GM13977 (cell line): ENCODE measurements at places on chromosomes 1 and 21.
A peak's percentile ranks its signal among the peaks of the same experiment; 100 is the strongest.

- no peak for DNase-seq
Observed at GRCh38 chr1:78474092-78474491, 16.7 kb upstream of the PTGFR start.

GRCh38 chr1:17594026-17594425 is 54.5 kb downstream of the ARHGEF10L start:
- no peak for DNase-seq

GRCh38 chr1:11823366-11824137 is 17.6 kb downstream of the CLCN6 start:
- no peak for DNase-seq

GRCh38 chr1:10679496-10680220 is 116.8 kb downstream of the CASZ1 start:
- DNase-seq, result no peak

- no peak for DNase-seq
Observed at GRCh38 chr1:165254376-165254775, 102.1 kb downstream of the LMX1A start.

DNA sequence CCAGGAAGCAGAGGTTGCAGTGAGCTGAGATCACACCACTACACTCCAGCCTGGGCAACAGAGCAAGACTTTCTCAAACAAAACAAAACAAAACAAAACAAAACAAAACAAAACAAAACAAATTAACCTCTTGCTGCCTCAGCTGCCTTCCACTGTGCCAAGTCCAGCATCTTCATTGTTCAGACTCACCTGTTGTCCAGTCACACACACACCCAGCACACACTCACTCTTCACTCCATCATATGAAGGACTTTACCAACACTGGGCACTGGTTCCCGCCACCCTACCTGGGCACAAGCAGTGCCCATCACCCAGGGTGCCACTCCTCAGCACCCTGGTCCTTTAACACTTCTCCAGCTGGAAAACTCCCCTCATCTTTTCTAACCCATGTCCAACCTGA is 14.6 kb downstream of the PYCR2 start:
- no peak for DNase-seq

- DNase-seq, result peak; percentile 65
Observed at GRCh38 chr1:39411526-39412478, 79.6 kb upstream of the BMP8A start.

GRCh38 chr1:161171191-161171590 is 5.0 kb downstream of the PPOX start:
- DNase-seq, result no peak

DNA sequence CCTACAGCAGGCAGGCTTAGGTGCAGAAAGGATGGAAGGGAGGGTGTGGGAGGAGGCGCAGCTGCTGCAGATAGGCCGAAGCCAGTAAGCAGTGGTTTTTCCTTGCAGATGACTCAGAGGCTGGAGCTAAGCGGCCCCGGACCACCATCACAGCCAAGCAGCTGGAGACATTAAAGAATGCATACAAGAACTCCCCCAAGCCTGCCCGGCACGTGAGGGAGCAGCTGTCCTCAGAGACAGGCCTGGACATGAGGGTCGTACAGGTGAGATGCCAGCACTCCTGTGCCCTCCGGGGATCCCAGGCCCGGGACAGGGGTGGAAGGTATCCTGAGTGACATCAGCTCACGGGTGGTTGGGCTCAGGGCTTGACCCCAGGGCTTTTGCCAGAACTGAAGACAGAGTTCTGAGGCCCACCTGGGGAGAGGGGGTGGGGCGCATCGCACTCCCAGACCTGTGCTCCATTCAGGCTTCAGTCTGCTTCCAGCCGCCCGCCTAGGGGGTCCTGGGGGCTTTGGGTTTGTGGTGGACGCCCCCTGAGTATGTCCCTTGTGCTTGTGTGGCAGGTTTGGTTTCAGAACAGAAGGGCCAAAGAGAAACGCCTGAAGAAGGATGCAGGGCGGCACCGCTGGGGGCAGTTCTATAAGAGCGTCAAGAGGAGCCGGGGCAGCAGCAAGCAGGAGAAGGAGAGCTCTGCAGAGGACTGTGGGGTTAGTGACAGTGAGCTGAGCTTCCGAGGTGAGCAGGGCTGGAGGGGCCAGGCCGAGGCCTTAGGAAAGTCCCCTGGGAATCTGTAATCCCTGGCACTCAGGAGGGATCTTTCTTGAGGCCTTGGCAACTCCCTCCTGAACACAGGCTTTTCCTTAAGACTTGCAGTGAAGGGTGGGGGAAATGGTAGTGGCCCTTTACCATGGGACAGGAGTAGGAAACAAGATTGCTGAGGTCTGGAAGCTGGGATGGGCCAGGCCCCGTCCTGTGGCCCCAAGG is 41.5 kb downstream of the LHX4 start:
- no peak for DNase-seq

GRCh38 chr1:12473596-12474362 is 144.2 kb downstream of the DHRS3 start:
- no peak for DNase-seq

DNA sequence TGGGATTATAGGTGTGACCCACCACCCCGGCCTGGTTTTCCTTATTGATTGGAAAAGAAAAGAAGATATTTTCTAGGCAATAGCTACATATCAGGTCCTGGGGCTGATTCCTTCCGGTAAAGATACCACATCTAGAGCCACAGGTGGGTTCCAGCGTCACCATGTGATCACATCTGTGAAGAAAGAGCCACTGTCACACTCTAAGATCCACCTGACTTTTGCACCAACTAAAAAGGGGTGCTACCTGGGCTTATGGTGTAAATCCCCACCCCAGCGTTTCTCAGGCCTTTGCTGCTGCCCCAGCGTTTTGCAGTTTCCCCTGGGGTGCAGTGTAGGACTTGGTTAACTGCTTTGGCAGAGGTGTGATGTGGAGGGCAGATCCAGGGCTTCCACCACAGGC is 22.3 kb upstream of the PDE9A start:
- DNase-seq, result no peak

DNA sequence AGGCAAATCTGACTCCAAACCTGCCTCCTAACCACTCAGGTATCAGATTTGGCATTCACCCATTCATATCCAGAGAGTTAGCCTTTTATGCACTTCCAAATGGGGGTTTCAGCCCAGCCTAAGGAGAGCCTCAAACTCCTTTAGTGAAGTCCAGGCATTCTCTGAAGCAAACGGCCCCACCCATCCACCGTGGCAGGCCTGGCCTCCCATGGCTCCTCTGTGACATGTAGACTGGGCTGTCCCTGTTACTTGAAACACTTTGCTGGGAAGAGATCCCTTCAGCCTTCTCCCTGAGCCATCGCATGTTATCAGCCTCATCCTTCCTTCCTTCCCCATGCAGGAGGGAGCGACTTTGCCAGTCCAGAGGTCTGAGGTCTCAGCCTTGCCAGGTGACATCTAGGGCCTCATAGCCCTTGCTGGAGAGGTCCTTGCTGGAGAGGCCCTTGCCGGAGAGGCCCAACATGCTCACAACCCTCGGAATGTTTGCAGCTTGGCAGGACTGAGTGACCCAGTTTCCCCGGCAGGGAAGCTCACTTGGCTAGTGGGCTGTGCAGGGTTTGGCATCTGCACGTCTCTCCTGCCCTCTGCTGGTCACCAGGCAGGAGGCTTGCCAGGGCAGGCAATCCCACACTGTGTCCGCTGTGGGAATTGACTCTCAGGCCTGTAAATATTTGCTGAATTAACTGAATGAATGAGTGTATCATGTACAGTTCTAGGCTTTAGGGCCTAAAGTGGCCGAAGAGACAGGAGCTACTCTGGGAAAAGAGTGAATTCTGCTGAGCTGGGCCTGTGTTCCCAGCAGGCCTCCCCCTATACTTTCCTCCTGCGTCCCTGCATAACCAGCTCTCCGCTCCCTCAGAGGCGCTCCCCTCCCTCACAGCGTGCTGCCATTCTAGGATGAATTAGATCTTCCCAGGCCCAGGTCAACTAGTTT is 26.7 kb upstream of the RBM15 start:
- DNase-seq, result peak; percentile 67

DNA sequence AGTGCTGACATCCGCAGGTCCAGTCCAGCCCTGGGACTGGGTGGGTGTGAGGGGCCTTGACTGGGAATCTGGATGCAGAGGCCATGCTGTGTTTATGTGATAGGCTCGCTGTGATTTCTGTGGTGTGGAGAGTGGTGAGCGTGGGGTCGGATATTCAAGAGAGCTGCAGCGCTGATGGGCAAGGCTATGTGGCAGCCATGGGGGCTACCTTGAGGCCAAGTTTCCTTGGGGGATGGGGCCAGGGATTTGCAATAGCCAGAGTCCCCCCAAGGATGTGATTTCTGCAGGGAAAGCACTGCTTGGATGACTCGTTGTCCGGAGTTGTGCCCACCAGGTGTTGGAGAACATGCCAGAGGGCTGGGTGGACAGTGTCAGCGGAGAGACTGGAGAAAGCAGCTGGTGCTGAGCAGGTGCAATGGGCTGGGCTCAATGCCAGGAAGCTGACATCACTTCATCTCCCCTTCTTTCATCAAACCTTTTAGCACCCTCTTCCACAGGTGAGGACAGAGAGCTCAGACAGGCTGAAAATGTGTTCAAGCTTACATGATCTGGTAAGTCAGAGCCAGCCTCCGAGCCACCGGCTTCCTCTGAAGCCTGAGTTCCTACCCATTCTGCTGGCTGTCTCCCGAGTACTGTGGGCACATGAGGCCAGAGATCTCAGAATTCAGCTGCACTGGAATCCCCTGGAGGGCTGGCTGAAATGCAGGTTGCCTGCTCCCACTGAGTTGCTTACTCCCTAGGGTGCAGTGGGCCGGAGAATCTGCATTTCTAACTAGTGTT is 132.9 kb downstream of the RHOU start:
- DNase-seq, result no peak

DNA sequence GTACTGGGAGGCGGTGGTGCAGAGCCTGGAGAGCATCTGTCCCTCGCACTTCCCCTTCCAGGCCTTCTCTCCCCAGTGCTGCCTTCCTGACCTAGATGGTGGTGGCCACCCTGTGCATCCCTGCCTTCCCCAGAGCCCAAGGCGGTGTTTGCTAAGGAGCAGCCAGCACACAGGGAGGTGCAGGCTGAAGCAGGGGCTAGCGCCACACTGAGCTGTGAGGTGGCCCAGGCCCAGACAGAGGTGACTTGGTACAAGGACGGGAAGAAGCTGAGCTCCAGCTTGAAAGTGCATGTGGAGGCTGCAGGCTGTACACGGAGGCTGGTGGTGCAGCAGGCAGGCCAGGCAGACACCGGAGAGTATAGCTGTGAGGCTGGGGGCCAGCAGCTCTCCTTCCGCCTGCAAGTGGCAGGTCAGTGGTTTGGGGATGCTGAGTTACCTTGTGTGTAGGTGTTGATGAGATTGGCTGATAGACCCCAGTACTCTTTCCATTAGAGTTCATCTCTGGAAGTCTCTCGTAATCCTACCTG is 51.6 kb downstream of the OBSCN start:
- no peak for DNase-seq

DNA sequence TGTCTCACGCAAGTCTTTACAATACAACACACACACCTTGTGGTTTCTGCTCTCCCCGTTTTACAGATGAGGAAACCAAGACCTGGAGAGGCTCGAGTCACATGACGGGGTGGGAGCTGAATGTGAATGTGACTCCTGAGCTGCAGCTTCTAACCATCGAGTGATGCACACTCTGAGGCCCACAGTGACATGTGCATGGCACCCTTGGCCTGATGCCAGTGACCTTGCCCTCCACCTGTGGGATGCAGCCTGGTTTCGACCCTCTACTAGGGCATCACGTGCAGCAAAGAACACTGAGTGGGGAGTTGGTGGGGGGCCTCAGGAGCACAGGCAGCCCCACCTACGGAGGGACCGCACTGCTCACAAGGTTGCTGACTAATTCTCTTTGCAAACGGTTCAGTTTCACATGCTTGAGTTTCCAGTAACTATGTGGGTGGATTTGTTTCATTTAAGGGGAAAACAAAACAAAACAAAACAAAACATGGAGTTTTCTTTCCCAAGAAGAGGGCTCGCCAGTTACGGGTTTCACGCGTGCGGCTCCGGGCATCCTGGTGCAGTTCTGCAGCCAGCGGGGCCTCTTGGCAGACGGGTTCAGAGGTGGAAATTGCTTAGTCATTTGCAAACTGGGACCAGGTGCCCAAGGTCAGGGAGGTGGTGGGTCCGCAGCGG is 22.9 kb downstream of the SPSB1 start:
- DNase-seq, result peak; percentile 73

- no peak for DNase-seq
Observed at GRCh38 chr21:27954543-27955165, 987.8 kb upstream of the ADAMTS5 start.

- DNase-seq, result no peak
Observed at GRCh38 chr1:225595974-225596551, 56.9 kb downstream of the ENAH start.

DNA sequence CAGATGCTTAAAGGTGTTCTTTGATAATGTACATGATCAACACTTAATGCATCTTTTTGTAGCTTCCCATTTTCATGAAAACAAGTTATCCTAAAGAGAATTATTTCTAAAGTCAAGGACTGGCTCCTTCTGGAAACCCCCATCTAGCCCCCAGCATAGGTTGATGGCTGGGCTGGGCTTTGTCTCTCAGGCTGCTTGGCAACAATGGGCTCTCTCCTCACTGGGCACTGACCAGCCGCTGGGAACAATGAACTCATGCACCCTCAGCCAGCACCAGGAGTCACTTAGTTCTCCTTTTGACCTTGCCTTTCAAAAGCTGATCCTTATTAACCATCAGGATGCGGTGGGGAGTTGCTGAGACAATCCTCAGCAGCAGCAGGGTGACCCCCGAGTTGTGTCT is 293.0 kb upstream of the PLXNA2 start:
- DNase-seq, result no peak

DNA sequence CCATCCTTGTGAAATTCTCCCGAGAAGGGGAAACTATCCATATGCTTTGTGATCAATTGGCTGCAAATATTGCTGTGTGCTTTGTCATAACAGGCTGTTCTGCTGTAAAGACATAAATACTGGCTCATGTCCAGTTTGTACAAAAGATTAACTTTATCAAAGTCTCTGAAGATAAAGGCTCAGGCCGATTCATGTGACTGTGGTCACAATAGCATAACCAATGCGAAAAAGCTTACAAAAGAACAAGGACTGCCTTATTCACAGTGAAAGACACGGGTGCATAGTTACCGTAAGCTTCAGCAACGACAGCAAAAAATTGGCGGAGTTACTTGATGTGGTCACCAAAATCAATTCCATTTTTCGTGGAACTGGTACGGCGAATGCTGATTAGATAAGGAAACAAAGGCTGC is 173.6 kb upstream of the CHRM3 start:
- DNase-seq, result no peak

DNA sequence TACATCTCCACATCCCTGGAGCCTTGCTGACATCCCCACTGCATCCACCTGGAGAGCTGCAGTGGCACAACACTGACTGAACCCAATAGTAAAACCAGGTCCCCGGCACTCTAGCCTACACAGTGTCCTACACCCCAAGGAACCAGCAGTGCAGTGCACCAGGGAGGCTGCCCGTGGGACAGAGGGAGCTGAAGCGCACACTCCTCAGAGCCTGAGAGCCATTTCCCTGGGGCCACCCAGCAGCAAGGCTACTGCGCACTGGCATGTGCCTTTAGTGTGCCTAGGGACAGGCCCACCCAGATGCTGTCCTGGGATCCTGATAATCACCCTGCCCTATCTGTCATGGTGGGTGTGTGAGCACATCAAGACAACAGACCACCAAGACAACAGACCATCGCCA is 31.9 kb downstream of the NSL1 start:
- DNase-seq, result no peak

GRCh38 chr21:45293220-45293725 is 5.6 kb upstream of the POFUT2 start:
- no peak for DNase-seq
